ENCODE measurements at places on chromosomes 1 and 21.

- DNase-seq: no peak
Measured at GRCh38 chr21:34344584-34344983, 19.2 kb upstream of the KCNE2 start.

DNA sequence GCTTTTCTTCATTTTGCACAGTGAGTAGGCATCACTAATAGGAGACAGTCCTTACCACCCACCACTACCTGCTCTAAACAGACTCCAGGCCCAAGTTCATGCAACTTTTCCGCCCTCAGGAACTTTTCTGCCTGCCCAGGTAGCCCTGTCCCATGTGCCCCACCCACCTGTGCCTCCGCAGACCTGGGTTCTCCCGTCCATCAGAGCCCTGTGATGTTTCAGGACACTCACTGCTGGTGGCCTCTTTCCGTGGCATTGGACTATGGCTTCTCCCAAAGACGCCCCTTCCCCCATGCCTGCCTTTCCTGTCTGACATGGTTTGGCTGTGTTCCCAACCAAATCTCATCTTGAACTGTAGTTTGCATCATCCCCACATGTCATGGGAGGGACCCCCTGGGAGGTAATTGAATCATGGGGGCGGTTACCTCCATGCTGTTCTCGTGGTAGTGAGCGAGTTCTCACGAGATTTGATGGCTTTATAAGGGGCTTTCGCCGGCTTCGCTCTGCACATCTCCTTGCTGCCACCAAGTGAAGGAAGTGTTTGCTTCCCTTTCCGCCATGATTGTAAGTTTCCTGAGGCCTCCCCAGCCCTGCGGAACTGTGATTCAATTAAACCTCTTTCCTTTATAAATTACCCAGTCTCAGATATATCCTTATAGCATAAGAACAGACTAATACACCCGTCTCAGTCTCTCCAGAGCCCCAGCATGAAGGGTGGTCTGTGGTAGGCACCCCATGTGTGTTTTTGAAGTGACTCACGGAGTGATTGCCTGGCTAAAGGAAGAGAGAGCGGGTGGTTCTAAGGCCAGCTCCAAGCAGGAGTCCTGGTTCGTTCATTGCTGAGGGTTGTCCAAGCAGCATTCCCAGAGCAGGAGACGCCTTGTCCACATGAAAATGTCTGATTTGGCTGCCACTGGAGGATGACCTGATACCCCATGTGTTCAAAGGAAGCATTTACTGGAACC, 86.0 kb upstream of the ZBTB40 start:
- no peak for DNase-seq

- DNase-seq: no peak
Measured at GRCh38 chr1:38334930-38335592, 288.5 kb upstream of the POU3F1 start.

DNA sequence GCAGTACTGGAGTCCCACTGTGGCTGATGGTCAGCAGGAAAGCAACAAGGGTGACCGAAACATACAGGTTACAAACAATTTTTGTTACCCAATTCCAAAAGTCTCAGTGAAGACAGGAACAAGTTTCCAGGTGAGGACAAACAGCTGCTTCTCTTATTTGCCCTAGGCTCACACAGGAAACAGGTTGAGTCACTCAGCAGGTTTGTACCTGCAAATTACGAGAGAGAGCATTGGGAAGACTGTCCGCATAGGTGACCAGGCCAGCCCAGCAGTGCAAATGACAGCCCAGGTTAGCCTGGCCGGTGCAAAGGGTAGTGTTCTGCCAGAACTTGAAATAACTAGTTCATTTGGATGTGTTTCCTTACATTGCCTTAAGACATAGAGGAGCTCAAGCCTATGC, 40.0 kb upstream of the DSCAM start:
- no peak for DNase-seq

DNA sequence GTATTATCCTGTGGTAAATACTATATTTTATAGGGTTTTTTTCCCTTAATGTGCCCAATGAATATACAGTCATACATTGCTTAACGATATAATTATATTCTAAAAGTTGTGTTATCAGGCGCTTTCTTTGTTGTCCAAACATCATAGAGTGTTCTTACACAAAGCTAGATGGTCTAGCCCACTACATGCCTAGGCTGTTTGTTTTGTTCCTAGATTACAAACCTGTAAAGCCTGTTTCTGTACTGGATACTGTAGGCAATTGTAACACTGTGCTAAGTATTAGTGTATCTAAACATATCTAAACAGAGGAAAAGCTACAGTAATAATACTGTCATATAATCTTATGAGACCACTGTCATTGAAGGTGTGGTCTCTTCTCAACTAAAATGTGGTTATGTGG, 242.6 kb upstream of the C1orf105 start:
- DNase-seq: no peak

DNA sequence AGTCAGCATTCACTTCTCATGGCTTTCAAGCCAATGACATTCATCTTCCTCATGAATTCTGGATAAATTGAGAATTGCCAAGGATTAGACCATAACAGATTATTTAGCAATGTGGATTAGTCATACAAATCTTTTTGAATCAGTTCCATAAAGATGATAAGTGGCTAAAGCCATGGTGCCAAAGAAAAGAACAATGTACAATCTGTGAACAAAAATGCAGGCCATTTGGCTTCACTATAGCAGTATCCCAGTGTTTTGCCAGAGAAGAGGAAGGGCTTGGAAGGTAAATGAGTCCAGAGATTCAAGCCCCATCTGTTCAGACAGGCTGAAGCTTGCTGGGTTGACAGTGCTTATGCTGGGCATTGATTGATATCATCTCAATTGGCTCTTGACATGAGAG, 376.4 kb upstream of the LRRC7 start:
- no peak for DNase-seq

DNA sequence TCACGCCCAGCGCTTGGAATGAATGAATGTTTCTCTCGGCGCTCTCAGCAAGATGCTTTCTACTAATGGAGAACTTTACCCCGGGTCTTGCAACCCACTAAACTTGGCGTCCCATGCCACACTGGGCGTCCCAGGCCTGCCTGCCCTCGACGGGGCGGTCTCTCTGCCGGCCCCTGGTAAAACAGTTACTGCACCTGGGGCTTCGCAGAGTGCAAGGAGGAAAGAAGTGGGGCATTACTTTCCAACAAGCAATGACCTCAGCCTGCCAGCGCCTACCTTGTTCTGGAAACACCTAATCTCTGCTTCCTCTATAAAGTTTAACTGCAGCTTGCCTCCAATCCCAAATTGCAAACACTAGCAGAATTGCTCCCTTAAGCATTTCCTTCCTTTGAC, 27.8 kb upstream of the NFIA start:
- DNase-seq: no peak

DNA sequence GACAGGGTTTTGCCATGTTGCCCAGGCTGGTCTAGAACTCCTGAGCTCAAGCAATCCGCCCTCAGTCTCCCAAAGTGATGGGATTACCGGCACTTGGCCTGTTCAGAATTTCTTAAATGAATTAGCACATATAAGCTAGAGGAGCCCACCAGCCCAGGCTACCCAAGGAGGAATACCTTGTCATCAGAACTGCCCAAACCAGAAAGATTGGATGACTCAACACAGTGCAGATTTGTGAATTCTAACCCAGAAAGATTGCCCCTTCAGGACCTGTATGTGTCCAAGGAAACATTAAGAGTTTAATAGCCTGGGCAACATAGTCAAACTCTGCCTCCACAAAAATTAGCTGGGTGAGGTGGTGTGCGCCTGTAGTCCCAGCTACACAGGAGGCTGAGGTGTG, 14.0 kb upstream of the LIN9 start:
- no peak for DNase-seq

- no peak for DNase-seq
Measured at GRCh38 chr1:58781541-58782177, 2.2 kb downstream of the JUN start.

DNA sequence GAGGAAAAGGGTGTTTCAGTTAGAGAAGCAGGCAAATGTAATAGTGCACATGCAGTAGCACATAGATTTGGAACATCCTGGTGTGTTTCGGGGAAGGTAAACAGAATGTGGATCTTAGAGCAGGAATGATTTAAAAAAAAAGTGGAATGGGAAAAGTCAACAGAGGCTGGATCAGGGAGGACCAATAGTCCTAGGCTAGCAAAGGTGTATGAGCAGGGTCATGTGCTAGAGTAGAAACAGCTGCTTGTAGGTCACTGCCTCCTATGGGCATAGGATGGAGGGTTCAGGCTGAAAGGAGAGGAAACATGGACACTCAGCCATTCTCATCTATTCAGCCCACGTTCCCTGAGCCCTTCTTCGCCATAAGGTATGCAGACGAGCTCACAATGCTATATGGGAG, 3.7 kb upstream of the KPNA6 start:
- no peak for DNase-seq

DNA sequence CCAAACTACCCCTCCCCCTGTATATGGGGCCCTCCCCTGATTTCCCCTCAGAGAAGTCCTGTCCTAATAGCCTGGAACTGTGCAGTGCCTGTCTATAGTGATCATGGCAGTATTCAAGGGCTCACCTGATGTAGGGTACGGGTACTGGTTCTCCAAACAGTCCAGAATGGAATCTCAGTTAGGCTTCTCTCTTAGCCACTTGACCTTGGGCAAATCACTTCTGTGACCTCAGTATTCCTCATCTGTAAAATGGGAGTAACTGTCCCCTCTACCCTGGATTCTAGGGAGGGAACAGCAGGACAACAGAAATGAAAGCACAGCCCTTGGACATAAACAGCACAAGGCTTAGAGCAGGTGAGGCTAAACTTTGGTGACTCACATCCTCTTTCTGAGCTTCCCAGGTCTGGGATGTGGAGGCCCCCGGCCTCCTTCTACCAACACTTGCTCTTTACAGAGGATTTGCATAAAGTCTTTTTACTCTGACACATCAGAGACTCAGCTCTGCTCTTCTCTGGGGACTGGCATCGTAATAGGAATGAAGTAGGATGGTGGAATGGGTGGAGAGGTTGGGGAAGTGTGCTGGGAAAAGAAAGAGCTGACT, 20.0 kb upstream of the PDZK1IP1 start:
- no peak for DNase-seq

GRCh38 chr1:197399755-197400521, 131.9 kb downstream of the CRB1 start:
- DNase-seq: peak; percentile 20

GRCh38 chr1:1305300-1306069, 2.2 kb downstream of the ACAP3 start:
- DNase-seq: peak; percentile 49

GRCh38 chr1:33985656-33986055, 121.8 kb downstream of the HMGB4 start:
- DNase-seq: peak; percentile 20
